Panc1 (cell line): ENCODE measurements at places on chromosomes 7 and 10.

DNA sequence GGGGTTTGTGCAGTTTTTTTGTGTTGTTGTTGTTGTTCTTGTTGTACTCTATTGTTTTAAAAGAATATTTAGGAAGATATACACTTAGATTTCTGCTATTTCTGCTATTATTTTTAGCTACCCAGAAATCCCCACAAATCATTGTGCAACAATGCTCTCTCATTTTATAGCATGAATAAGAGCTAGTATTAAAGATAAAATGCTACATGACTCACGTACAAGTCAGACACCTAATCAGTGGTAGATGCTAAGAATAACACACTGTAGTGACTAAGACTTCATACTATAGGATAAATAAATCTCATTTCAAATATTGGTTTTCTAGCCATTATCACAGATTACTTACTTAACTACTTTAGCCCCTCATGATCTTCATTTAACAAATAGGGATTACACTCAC, 920.5 kb downstream of the KCNMA1 start:
- no peak for DNase-seq

GRCh38 chr7:67896721-67897120, 900.1 kb downstream of the TYW1 start:
- DNase-seq, result no peak

DNA sequence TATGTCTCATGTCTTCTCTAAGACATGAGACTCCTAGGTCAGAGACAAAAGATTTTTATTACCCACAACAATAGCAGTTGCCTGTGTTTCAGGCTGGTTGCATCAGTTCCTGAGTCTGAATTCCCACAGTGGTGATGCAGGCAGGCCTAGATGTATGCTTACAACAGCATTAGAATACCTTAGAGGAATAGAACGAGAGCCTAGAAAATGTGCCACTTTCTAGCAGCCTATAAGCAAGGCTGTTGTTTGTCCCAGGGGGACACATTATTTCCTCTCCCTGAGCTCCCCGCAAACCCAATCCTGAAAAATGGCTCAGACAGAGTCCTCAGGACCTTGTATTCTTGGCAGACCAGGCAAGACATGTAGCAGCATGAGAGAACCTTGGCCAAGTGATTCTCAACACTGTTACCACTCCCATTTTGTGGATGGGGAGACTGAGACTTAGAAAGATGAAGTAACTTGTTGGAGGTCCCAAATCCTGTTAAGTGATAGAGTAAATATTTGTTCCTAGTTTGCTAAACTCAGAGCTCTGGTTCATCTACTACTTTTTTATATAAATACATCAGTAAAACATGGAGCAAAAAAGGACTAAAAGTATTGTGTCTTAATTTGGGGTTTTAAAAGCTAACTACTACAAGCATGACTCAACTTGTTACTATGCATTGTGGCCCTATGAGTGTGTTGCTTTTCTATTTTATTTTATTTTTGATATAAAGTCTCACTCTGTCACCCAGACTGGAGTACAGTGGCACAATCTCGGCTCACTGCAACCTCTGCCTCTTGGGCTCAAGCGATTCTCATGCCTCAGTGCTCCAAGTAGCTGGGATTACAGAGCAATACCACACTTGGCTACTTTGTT, 14.2 kb downstream of the VTI1A start:
- DNase-seq, result peak; percentile 86

GRCh38 chr7:83148776-83149175, 13.9 kb downstream of the PCLO start:
- DNase-seq, result no peak

DNA sequence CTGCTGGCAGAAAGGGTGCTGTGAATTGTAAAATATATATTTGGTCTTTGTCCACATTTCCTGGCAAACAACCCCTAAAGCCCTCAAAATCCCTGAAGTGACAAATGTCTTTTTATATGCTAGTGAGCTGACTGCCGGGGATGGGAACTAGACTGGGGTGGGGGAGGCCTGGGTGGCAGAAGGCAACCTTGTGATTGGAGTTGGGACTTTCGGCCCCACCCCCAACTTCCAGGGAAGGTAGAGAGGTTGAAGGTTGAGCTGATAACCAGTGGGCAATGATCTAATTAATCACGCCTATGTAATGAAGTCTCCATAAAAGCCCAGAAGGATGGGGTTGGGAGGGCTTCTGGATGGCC, 2.7 kb downstream of the EPHA1 start:
- DNase-seq, result no peak

DNA sequence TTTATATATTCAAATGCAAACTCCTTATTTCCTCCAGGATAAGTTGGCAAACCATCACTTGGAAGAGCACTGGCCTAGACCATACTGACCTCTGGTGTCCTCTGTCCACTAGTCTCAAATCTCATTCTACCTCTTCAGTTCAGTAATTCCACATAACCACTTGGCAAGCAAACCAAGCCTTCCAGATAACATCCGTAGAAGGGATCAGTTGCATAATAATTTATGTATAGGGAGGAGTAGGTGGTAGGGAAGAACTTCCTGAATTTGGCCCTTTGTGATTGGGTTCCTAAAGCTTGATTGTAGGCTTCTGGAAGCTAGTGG, 55.0 kb downstream of the WAC start:
- DNase-seq, result no peak

DNA sequence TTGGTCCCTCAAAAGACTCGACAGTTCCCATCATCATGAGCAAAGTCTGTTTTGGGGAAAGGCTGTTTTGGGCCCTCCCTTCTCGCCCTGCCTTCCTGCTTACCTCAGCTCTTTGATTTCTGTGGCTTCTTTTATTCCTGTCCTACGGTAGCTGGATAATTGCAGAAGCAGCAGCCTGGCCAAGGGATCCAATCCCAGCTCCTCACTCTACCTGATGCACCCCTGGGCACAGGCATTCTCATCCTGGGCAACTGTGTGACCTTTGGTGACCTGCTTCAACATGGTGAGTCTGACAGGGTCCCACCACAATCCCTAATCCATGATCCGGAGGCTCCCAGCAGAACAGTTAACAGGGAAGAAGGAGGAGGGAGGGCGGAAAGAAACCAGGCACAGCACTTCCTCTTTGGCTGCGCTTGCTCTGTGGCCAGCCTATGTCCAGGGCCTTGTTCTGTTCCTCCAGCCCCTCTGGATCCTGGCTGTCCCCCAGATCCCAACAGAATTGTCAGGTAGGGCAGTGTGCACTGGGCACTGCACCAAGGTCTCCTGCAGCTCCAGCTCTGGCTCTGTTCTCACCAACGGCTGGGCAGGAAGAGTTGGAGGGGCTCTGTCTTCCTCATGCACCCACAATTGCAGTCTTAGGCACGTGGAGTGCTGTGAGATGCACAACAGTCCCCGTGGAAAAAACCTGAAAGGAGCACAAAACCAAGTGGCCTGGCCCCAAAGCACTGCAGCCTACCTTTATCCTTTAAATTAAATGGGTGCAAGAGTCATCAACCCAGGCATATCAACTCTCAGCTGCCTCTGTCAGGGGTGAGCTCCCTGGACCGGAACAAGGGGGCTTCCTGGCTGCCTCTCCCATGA, 144.4 kb downstream of the PTPN20 start:
- DNase-seq, result no peak

DNA sequence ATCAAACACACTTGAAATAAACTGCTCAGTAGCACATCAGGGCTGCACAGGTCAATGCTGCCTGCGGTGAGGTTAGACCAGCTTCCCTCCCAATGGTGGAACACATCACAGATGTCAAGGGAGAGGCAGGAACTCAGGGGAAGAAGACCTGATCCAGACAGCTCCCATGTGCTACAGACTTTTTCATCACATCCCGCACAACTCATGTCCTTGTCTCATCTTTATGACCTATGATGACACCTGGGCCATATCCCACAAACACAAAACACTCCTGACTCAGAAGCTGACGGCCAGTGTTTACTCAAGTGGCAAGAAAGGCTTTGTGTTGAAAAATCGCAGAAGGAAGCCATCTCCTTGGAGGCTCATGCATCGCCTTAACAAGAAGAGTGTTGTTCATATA, 91.6 kb downstream of the HTR5A start:
- DNase-seq, result no peak

- no peak for DNase-seq
Measured at GRCh38 chr7:133007961-133008360, 73.9 kb downstream of the CHCHD3 start.

DNA sequence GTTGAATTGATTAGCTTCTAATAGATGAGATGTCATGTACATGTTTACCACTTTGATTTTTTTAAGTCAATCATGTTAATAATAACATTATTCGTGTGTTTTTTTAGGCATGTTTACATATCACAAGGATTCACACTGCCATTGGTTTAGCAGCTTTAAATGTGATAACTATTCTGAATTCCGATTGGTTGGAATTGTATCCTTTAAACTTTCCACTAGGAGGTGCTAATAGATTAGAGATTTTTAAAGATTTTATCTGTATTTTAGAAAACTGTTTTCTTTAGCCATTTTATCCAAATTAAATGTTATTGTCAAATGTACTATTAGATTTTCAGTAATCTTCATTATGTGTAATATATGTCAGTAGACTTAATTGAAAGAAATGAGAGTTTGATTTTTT, 83.2 kb downstream of the HECTD2 start:
- DNase-seq, result no peak
